Ecto neural progenitor cell (in vitro differentiated cells): ENCODE measurements at places on chromosomes 7 and 10.

DNA sequence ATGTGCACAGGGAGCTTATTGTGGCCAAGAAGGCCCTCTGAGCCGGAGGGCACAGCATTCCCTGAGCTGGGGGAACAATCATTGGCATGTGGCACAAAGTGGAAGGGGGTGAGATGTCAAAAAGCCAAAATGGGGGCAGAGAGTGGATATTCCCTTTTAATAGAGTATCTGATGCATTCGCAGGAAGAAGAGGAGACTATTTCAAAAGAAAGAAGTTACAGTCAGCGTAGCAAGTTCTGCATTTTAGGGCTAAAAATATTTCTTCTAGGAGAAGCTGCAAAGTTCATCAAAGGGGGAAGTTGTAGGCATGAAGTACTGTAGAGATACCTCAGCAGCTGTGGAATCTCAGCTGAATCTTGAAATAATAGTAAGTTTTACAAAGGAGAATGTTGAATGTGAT, 136.0 kb upstream of the WDR11 start:
- no peak for DNase-seq

- DNase-seq, result no peak
Measured at GRCh38 chr7:47746468-47746867, 164.6 kb upstream of the TNS3 start.

- DNase-seq, result no peak
Measured at GRCh38 chr7:79988653-79989052, 146.0 kb upstream of the GNAI1 start.

DNA sequence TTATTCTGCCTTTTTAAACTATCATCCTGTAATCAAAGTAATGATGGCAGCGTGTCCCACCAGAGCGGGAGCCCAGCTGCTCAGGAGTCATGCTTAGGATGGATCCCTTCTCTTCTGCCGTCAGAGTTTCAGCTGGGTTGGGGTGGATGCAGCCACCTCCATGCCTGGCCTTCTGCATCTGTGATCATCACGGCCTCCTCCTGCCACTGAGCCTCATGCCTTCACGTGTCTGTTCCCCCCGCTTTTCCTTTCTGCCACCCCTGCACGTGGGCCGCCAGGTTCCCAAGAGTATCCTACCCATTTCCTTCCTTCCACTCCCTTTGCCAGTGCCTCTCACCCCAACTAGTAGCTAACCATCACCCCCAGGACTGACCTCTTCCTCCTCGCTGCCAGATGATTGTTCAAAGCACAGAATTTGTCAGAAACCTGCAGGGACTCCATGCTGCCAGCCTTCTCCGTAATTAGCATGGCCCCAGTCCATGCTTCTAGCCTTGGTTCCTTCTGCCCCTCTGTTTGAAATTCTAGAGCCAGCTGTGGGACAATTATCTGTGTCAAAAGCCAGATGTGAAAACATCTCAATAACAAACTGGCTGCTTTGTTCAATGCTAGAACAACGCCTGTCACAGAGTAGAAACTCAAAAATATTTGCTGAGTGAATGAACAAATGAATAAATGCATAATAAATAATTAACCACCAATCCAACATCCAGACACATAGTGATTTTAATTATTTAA, 151.7 kb downstream of the EGFR start:
- DNase-seq, result no peak

- no peak for DNase-seq
Measured at GRCh38 chr7:2260820-2261219, 18.8 kb downstream of the NUDT1 start.

DNA sequence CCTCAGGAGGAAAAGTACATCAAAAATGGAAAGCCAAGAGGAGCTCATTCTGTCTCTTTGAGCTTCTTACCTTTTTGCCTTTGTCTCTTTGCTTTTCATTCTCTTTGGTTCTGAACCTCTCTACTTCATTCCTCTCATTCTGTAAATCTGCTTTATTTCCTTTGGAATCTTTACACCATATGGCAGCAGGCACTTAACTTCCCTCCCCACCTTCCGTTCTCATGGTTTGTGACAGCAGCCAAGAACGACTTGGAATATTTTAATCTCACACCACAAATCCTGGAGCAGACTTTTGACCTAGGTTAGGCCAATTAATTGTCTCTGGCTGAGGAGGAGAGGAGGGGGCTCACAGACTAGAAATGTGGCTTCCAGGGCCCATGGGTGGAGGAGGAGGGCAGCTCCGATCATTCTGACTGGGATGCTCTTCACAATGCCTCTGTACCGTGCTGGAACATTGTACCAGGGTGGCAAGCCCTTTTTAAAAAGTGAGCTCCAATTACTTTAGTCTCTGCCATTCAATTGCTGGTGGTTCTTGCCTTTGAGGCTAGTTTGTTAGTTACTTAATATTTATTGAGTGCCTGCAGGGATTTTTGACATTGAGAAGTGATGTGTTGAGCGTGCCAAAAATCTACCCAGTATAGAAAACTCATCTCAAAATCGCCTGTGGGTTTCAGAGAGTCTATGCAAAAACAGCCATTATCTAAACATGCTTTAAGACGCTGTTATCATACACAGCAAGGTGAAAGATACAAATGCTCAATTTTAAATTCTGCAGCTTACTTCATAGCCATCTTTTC, 386.6 kb downstream of the DPP6 start:
- no peak for DNase-seq

GRCh38 chr10:69479240-69480067, 28.2 kb downstream of the TSPAN15 start:
- DNase-seq, result no peak

DNA sequence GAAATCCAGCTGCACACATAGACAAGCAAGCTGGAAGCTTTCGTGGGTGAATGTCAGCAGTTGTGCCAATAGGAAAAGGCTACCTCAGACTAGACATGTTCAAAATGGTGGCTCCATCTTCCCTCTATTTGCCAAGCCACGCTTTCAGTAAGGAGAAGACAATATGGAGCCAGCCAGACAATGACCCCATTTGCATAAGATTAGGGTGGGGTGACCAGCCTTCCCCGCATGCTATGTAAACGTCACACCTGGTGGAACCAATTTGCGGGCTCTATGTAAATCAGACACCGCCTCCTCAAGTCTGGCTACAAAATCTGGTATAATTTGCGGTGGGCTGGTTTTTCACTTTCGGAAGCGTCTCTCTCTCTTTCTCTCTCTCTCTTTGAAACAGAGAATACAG, 297.4 kb upstream of the PCDH15 start:
- DNase-seq, result no peak

DNA sequence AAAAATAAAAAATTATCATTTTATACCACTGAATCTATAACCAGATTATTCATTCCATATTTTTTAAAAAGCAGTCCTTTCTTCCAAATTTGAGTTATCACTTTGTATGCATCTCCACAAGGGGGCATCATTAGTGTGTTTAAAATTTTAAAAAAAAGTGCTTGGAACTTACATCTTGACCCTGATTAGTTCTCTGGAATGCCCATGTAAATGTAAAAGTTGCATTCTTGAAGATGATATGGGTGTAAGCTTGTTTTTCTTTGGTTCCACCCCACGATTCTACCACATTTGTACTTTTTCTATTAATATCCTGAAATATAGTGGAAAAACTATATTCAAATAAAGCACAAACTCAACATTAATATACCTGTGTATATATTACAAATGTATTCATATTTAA, 144.9 kb downstream of the ELAPOR2 start:
- DNase-seq, result no peak

GRCh38 chr7:147485660-147486210, 1104.8 kb upstream of the C7orf33 start:
- DNase-seq, result no peak

DNA sequence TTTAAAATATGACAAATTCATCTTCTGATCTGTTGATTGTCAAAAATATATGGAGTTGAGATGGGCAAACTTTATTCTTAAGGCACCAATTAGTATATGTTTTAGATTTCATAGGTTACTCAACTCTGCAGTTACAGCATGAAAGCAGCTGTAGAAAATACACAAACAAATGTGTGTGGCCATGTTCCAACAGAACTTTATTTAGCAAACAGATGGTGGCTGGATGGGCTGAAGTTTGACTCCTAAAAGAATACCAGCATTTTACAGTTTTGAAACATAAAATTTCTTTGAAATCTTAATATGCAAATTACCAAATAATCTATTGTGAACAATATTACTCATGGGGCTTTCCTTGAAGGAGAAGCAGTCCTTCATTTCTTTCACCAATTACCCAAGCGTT, 1206.0 kb upstream of the LRRTM3 start:
- no peak for DNase-seq

- DNase-seq, result peak; percentile 16
Measured at GRCh38 chr7:2483494-2483893, 7.3 kb upstream of the GRIFIN start.

GRCh38 chr7:42128703-42129102, 108.3 kb downstream of the GLI3 start:
- DNase-seq, result no peak

DNA sequence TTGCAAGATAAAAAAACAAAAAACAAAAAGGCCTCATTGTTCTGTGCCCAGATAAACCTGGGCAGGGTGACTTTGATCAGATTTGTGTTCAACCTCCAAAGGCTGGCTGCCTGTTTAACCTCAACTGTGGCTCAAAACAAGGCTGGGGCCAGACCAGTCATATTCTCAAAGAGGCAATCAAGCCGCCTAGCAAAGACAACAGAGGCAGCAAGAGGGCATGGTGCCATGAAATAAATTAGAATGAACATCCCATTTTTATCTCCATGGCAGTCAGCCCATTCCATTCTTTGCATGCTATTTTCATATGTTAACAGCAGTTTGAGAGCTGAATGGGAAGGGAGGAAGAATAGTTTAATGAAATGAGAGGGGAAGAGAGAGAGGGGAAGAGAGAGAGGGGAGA, 1150.3 kb downstream of the TYW1 start:
- no peak for DNase-seq

GRCh38 chr7:110983822-110984456, 107.0 kb upstream of the LRRN3 start:
- no peak for DNase-seq

DNA sequence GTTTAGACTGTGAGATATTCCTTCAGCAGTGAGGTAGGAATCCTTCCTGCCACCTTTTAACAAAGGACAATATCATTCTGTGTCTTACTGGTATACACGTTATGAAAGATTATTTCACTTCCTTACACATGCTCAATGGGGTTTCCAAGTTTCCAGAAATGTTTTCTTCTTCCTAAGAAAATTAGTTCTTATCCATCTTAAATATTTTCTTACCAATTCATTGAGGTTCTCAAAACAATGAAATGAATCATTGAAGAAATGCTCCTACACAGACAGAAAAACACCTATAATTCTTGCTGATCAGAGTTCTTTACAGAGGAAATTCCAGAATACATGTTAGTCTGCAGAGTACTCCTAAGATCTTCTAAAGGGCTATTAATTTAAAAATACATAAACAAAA, 51.4 kb upstream of the SEC61G start:
- DNase-seq, result no peak

- no peak for DNase-seq
Measured at GRCh38 chr10:50552771-50553535, 70.8 kb downstream of the SGMS1 start.

- no peak for DNase-seq
Measured at GRCh38 chr7:123635551-123636359, 19.9 kb upstream of the LMOD2 start.

GRCh38 chr7:2084331-2084730, 148.4 kb downstream of the MAD1L1 start:
- no peak for DNase-seq

DNA sequence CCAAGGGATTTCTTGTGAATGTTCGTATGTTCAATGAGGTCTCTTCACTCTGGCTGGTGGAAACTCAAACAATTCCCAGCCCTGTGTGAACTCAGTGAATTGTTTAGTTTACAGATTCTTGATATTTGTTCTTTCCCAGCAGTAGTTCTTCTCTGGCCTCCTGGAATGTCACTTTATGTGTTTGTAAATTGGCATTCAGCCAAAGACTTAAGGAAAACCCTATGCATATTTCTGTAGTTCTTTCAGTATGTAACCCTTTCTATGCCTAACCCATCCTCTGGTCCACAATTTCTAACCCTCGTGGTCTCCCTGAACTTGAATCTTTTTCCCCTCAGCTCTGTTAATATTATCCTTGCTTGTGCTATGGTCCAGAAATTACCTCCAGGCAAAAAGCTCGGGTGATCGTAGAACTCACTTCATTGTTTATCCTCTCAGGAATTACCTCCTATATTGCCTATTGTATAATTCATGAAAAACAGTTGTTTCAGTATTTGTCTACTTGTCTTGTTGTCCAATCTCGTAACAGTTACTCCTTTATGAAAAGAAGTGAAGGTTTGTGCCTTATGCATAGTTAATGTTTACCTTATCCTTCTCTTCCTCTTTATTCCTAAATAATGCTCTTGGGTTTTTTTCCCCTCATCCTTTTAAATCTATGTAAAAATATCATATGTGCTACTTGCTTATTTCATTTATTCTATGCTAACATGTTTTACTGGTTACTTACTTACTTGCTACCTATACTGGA, 23.7 kb upstream of the AGR3 start:
- DNase-seq, result no peak

GRCh38 chr10:111119637-111120036, 42.8 kb downstream of the ADRA2A start:
- peak; percentile 14 for DNase-seq

- DNase-seq, result no peak
Measured at GRCh38 chr7:2225336-2225735, 7.4 kb downstream of the MAD1L1 start.

DNA sequence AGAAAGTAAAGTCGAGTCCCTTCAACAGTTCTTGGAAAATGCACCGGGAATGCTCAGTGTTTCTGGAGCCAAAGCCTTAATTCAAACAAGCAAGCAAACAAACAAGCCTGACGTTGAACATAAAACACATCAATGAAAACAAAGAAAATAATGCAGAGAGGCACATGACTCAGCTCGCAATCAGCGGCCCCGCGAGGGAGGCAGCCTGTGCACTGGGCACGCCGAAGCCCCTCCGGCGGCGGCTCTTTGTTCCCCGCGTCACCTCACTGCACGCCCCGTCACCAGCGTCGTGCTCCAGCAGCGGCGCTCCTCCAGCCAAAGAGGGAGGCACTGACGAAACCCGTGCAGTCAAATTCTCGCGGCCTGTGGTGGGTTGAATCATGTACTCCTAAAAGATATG, 151.5 kb downstream of the DNAJB6 start:
- peak; percentile 39 for DNase-seq

DNA sequence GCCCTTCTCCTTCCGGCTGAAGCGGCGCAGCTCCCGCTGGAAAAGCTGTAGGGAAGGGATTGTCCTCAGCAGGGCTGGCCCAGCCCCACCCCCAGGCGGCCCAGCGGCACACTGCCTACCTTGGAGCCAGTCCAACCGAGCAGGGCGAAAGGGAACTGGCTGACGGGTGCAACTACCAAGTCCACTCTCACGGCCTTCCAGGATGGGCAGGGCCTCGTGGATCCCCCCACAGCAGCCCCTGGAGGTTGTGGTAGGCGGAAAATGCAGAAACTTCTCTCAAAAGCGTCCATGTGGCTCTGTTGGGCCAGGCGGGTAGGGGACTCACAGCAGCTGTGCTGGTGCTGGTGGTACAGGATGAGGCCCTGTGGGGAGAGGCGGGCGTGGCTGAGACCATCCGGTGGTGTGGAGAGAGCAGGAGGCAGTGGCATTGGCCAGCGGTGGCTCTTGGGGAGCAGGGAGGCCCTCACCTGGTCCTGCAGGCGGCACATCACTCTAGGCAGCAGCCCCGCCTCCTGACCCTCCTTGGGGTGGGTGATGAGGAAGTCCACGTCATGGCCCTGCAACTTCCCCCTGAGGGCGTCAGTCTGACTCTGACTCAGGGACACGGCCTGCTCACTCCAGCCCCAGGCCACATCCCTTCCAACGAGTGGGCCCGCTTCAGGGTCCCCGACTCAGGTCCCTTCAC, 8.4 kb upstream of the PGAM2 start:
- no peak for DNase-seq
